ENCODE measurements at places on chromosomes 5 and 9.

- no peak for DNase-seq
Observed at GRCh38 chr5:81208904-81209303, 24.2 kb upstream of the CKMT2 start.

DNA sequence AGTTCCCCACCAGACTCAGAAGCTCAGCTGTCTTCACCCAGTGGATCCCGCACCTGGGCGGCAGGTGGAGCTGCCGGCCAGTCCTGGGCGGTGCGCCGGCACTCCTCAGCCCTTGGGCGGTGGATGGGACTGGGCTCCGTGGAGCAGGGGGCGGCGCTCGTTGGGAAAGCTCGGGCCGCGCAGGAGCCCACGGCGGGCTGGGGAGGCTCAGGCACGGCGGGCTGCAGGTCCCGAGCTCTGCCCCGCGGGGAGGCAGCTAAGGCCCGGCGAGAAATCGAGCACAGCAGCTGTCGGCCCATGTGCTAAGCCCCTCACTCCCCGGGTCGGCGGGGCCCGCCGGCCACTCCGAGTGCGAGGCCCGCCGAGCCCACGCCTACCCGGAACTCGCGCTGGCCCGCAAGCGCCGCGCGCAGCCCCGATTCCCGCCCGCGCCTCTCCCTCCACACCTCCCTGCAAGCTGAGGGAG, 560.0 kb downstream of the BRINP1 start:
- DNase-seq: no peak

DNA sequence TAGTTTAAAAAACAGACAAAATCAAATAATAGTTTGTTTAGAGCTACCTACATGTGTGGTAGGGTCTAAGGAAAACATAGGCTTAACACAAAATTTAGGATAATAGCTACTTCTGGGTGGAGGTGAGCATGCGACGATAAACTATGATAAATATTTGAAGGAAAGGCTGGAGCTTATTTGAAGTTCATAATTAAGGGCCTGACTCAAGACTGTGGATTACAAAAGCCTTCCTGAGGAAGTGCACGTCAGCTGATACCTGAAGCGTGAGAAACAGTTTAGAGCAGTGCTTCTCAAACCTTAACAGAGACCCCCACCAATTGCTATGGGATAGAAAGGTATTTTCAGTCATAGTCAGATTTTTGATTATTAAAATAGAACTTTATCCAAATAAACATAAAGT, 20.4 kb upstream of the UBLCP1 start:
- DNase-seq: no peak

DNA sequence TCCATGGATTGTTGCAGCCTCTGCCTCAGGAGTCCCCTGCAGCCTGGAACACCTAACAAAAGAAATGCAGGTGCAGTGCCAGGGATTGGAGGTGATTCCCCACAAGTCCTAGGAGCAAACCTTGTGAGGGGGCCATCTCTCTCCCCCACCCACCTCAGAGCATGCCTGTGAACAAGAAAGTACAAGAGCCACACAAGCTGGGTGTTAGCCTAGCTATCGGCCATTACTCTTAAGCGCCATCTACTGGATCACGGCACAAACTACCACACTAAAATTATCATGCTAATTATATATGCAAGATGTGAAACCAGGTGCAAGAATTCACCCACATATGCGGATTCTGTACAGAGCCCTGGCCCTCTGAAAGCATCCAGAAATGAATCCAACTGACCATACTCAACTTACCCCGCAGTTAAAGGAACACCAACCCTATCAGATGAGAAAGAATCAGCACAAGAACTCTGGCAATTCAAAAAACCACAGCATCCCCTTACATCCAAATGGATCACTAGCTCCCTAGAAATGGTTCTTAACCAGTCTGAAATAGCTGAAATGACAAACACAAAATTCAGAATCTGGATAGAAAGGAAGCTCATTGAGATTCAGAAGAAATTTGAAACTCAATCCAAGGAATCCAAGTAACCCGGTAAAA, 16.5 kb upstream of the PRSS3 start:
- peak; percentile 28 for DNase-seq

GRCh38 chr9:132742821-132743311, 72.6 kb downstream of the GTF3C4 start:
- no peak for DNase-seq
